ENCODE measurements at places on chromosomes 11 and 22. TPM values are rescaled to one million over a fixed set of nuclear protein-coding genes. Genes with fewer than 3 reads are reported as not detected.

The KCNQ1OT1 gene
- 14.3 TPM for total RNA-seq

The PANX3 gene
- not detected for total RNA-seq

The C1QTNF5 gene
- 0.32 TPM for total RNA-seq

The SMTNL1 gene
- total RNA-seq, result not detected

The IFITM10 gene
- total RNA-seq, result 5.4 TPM

The VWA5A gene
- 2.6 TPM for total RNA-seq

DNA sequence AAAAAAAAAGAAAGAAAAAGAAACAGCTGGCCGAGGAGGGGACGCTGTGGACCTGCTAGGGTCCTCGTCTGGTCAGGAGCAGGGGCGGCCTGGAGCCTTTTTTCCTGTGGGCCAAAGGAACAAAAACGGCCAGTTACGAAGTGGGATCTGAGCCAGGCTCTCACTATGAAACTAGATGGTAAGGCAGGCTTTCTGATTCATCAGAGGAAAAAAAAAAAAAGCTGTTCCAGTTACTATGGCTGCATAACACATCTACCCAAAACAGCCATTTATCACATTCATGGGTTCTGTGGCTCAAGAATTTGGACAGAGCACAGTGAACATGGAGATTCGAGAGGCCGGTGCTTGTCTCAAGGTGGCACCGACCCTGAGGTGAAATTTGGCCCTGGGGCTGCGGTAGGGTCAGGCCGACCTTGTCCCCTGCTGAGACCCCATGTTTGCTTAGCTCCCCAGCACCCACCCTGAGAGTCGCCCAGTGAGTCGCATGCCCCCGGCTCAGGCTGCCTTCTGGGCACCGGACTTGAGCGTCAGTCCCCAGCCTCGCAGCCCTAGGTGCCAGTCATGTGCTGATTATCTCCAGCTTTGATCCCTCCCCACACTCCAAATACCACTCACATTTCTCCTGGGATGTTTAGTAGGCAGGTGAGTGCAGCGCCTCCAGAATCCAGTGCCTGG, 34.2 kb downstream of the MRGPRD start:
- no peak for DNase-seq

DNA sequence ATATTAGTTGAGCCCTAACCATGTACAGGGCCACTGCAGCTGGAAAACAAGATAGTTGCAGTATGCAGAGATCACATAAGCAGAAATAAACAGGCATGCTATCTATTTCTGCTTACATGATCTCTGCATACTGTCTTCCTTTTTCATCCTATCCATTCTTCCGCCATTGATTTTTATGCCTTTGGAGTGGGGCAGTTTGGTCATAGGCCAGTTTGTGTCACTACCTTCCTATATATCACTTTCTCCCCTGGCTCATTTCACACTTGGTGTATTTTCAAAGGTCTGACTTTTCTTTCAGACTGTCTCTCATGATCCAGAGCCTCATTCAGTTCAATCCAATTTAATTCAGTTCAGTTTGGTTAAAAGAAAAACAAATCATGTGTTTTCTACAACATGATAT, 829.6 kb downstream of the KCNA4 start:
- no peak for DNase-seq

DNA sequence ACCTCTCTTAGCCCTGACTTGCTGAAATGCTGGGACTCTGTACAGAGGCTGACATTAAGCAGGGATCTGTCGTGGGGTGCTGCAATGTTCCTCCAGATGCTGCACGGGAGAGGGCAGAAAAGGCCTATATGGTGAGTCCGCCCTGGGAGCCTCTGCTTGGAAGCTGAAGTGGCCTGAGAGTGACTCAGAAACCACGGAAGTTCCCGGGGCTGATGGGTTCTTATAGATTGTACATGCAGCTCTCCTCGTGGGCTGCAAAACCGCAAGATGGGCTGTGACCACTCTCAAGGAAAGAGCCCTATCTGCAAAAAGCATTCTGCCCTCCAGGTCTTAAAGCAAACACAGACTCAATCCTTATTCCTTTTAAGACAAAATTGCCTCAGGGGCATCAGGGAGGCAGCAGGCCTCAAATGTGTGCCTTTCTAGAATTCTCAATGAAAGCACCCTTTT, 5.8 kb upstream of the SLC43A3 start:
- DNase-seq, result no peak

- DNase-seq, result no peak
These were observed 18.2 kb downstream of the CALCB start for GRCh38 chr11:15091625-15092024.

- DNase-seq, result peak; percentile 80
These were observed 284.0 kb downstream of the KIRREL3 start for GRCh38 chr11:126716456-126717083.

GRCh38 chr22:37911697-37912096, 5.6 kb downstream of the MICALL1 start:
- no peak for DNase-seq

DNA sequence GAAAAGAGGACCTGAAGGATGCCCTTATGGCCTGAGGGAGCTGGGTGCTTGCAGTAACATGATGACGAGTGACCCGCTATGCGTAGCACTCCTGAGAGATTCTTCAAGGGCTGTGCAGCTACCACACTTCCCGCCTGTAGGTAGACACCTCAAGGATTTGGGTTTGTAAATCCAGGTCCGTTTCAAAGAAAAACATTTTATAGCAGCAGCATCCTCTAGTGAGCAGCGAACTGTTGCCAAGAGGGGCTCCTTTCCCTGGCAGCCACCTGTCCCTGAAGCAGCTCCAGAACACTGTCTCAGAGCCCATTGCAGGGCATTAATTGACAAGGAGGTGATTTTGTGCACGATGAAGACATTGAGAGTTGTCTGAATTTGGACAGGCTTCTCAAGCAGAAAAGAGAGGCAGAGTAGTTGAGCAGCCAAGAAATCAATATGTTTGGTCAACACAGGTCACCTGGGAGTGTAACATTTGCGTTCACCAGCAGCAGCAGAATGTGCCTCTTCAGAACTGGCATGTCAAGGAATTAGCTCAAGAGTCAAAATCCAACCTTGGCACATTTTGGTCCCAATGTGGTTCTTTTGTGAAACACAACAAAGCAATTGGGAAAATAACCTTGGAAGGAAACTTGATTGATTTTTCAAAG, 209.8 kb upstream of the MTNR1B start:
- no peak for DNase-seq

GRCh38 chr11:10786451-10786850, 22.3 kb downstream of the EIF4G2 start:
- DNase-seq, result no peak

DNA sequence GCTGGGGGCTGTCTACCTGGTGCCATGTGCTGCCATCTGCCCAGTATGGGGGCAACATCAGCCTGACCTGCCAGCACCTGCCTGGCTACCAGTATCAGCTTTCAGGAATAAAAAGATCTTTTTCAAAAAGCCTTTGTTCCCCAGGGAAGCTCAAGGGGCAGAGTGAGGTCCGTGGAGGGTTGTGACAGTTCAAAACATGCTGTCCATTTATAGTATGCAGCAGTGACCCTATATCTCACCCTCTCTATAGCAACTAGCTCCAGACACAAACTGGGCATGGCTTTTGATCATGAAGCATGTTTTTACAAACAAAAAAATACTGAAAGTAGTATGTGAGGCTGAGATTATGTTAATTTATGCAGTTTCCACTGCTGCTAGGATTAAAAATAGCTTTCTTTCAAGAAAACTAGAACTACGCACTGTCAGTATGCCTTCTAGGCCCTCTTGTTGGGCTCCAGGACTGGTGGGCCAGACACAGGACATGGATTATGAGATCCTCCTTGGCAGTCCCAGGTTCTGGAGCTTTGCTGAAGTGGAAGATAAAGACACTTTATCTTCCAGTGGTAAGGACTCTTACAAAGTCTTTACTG, 23.4 kb downstream of the NAV2 start:
- peak; percentile 38 for DNase-seq

GRCh38 chr11:109752212-109752825, 330.3 kb downstream of the C11orf87 start:
- DNase-seq, result no peak

- no peak for DNase-seq
These were observed 24.2 kb downstream of the KRTAP5-5 start for GRCh38 chr11:1653541-1654387.

DNA sequence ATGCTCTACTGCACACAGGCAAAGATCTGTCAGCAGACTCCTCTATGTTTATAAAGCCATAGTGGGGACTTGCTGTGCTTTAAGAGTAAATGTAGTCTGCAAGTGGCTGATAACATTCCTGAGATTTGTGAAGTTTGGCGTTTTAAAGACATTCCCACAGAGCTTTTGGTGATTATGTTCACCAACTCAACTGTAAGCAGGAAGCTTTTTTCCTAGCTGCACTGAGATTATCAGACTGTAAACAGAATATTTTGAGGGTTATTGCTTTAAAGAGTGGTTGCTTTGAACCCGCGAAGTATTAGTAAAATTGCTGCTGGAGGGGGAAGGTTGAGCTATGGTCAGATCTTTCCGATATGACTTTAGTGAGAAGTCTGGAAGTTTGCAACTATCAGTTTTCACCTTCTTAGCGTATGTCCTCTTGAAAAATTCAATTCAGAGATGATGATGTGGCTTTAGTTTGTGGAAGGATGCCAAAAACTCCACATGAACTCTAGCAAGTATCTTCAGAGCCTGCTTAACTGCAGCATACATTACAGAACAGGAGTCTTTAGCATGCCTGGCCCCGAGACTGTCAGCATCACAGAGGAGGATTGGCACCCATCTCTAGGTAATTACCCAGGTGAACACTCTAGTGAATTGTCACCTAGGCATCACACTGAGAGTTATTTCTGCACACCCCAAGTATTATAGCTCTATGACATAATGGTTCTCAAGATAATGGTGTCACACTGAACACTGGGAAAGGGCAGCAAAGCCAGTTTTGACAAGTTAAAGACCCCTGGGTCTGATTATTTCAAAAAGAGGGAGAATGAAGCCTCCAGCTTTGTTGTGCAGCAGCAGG, 89.9 kb downstream of the MTNR1B start:
- no peak for DNase-seq

DNA sequence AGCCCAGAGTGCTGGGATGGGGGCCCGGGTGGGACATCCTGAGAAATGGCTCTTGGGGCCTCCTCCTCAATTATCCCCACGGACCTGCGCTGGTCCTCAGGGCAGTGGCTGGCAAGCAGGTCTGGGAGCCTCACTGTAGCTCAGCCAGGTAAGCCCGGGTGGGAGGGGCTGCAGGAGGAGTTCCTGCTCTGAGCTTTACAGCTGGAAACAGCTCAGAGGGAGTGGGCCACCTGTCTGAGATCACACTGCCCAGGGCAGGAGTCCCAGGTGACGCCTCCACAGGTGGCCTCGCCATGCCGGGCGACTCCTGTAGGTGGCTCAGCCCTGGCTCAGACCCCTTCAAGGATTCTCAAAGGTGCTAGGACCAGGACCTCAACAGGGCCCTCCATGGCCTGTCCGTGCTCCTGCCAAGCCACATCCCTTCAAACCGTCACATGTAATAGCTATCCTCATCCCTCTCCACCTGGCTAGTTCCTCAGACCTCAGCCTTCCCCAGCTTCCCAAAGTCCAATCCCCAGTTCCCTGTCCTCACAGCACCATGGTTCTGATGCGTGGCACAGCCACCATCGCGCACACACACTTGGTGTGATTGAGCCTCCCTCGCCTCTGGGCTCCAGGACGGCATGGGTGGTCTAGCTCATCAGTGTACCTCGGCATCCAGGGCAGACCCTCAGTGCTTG, 3.6 kb upstream of the TSSK2 start:
- DNase-seq, result no peak

DNA sequence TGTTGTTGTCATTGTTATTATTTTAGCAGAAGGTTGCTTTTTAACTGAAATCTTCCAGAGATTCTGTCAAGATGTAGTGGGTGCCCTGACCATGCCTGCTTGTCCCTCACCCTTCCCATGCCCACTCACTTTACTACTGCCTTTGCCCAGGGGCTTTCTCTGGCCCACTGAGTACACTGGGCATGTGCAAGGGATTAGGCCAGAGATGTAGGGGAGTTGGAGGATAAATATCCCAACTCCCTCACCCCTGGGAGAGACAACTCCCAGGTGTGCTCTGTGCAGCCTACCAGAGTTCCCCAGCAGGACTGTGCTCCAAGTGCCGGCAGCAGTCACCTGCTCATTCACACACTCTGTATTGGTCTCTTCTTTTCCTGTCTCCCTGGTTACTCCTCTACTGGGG, 559.1 kb downstream of the MIAT start:
- DNase-seq, result no peak

DNA sequence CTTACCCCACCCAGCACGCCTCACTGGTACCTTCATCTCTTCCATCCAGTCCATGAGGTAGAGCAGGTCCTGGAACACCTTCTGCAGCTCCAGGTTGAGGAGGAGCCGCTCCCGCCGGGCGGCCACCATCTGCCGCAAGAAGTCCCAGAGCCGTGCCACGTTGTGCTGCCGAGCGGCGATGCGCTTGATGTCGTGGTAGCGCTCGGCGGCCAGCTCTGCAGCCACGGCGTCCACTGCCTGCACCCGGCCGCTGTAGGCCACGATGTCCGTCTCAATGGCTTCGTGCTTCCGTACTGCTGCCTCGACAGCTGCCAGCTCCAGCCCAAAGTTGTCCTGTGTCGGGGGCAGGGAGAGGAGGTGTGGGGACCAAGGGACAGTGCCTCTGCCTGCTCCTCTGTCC, 21.5 kb downstream of the SPTBN2 start:
- no peak for DNase-seq

DNA sequence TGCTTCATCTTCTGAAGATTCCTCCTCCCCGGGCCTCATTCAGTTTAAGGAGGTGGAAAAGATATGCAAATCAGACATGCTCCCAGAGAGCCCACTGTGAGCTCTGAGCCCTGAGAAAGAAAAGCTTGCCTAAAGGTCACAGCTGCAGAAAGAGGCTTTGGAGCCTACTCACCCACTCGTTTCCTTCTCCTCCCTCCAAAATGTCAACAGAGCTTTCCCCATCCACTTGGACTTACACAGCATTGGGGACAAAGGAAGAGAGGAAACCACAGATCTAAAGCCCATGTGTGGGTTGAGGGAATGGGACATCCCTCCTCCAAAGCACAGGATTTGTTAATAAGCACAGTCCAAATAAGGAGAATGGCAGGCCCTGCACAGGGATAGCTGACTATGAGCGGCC, 158.4 kb downstream of the ETS1 start:
- DNase-seq, result no peak

GRCh38 chr11:116852261-116853031, 15.0 kb upstream of the APOA1 start:
- DNase-seq, result no peak

GRCh38 chr22:17924735-17925364, 99.5 kb downstream of the MICAL3 start:
- DNase-seq, result no peak

DNA sequence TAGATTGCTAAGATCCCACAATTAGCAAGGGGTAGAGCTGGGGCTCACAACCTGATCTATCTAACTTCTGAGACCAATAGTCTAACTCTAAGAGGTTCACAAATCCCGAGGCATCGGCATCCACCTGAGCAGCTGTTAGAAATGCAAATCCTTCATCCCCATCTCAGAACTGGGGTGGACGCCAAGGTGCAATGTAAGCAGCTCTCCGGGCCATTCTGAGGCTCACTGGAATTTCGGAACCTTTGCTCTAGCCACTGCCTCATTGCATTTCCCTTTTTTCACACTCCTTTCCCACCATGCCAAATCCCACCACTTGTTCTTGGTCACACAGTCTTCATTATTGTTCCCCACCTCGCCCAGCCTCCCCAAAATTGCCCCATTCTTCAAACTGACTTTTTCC, 29.8 kb downstream of the MAML2 start:
- DNase-seq, result no peak

All from glutamatergic neuron (in vitro differentiated cells).